ENCODE measurements at places on chromosomes 4 and X.

DNA sequence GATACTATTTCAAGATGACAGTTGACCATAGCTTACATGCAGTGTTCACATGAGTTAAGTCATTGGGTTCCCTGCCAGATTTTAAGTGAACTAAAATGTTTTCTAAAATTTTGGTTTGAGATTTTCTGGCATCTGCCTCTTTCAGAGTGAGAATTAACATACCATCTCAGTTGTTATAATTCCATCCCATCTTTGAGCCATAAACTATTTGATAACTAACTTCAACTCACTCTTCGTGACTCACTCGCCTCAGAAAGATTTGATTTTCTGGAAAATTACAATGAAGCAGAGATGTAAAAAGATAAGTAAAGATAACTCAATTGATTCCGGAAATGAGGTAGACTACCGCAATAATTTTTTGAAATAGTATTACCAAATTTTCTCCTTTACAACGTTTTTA lies 61.8 kb downstream of the HMGB2 start:
- no peak for DNase-seq

GRCh38 chr4:168335621-168336020 lies 17.1 kb upstream of the DDX60 start:
- DNase-seq, result no peak

- DNase-seq, result no peak
Observed at GRCh38 chr4:150348079-150348478, 233.9 kb upstream of the MAB21L2 start.

- DNase-seq, result no peak
Observed at GRCh38 chr4:14446311-14446710, 556.0 kb upstream of the CPEB2 start.

DNA sequence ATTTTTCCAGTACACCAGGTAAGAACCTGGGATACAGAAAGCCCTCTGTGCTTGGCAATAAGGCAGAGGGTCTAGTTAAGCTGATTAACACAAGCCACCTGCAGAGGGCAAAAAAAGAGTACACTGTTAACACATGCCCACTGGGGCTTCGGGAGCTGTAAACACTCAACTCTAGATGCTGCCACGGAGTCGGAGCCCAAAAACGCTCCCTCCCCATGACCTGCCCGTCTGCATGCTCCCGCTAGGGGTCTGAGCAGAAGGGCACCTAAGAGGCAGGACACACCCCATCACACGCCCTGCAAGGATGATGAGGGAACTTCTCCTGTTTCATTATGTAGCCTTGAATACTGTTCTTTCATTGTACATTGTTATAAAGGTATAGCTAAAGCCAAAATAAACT lies 715.6 kb upstream of the AADAT start:
- no peak for DNase-seq

GRCh38 chr4:13705521-13706041 lies 78.1 kb upstream of the BOD1L1 start:
- DNase-seq, result no peak

GRCh38 chrX:48496660-48497059 lies 12.1 kb upstream of the PORCN start:
- no peak for DNase-seq

- DNase-seq, result peak; percentile 15
Observed at GRCh38 chrX:51893931-51894696, 691 bp downstream of the MAGED1 start.

GRCh38 chr4:113610537-113610936 lies 151.0 kb downstream of the CAMK2D start:
- DNase-seq, result no peak

DNA sequence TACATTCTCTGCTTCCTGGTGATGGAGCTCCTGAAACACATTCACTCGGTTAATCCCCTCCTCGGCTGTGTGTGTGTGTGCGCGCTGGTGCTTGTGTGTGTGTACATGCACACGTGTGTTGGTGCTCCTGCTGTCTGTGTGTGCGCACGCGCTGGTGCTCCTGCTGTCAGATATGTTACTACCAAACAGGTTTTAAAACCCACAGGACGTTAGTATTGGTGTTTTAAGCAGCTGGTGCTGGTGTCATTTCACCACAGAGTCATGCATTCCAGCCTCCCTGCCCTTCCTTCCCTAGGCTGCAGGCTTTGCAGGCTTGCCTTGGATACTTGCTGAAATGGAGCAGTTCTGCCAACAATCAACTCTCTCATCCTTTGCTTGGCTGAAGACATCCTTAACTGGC lies 48.1 kb upstream of the CPLX1 start:
- DNase-seq, result no peak

GRCh38 chr4:164384416-164384815 lies 369.5 kb upstream of the SMIM31 start:
- DNase-seq, result no peak

GRCh38 chr4:140012688-140013486 lies 141.1 kb downstream of the MAML3 start:
- DNase-seq, result peak; percentile 22

GRCh38 chr4:47160095-47160494 lies 128.7 kb downstream of the GABRB1 start:
- DNase-seq, result no peak

DNA sequence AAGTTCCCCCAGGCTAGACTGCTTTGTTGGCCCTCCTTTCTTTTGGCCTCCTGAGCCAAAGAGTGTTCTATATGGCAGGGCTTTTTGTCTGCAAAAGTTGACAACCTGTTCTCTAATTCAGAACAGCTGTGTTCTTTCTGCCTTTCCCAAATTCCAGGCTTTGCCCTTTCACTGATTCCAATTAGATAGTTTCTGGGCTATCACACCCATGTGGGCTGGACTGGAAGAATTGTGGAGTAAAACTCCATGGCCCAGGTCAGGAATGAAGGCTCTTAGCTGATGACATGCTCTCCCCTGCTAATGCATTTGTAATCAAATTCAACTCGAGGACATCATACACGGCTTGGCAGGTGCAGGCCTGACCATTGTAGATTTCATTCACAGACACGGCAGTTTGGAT lies 19.4 kb downstream of the BMP3 start:
- DNase-seq, result no peak

DNA sequence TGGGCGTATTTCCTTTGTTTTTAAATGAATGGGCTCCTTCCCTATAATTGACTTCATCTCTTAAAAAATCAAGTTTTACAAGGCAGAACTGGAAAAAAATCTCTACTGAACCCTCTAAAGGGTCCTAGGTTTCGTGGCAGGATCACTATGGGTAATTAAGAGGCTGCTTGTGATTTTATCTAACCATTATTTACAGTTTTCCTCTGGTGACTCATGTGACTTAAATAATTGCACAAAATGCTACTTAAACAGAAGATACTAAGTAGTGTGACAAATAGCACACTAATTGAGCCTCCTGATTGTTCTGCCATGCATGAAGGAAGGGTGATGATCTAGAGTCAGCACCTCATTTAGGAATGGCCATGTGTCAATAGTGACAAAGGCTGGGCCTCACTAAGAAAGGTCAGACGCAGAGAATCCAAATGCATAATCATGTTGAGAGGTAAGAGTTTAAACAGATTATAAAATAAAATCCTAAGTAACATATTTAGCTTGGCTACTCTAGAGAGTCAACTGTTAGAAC lies 35.5 kb downstream of the OFD1 start:
- no peak for DNase-seq

DNA sequence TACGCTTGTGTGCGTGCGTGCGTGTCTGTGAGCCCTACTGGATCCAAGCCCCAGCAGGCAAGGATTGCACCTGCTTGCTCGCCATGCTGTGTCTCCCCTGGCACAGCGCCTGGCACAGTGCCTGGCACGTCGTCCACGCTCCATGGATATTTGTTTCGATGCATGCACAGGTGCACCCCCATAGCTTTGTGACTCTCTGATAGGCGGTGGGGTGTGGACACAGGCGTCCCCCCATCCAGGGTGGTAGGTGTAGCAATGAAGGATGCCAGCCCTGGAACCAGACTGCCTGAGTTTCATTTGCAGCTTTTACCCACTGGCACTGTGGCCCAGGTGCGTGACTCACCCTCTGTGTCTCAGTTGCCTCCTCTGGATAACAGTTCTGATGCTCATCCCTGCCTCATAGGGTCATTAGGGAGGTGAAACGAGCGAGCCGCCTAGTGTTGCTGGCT lies 20.2 kb downstream of the PIGG start:
- no peak for DNase-seq

DNA sequence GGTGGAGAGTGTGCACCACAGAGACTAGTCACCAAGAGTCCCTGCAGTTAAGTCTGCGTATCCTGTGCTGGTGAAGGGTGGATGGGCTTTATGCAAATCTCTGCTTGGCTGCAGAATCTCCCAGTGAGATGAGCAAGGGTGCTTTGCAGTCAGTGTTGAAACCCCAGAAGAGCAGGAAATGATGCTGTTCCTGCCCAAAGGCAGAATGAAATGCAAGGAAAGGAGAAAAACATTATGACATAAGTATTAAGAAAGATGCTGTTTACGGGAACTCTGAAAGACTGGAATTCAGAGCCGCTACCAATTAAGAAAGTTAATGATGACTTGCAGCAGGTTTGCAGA lies 25.4 kb upstream of the ACSL1 start:
- peak; percentile 50 for DNase-seq

- no peak for DNase-seq
Observed at GRCh38 chrX:136262243-136262642, 11.0 kb upstream of the MAP7D3 start.

DNA sequence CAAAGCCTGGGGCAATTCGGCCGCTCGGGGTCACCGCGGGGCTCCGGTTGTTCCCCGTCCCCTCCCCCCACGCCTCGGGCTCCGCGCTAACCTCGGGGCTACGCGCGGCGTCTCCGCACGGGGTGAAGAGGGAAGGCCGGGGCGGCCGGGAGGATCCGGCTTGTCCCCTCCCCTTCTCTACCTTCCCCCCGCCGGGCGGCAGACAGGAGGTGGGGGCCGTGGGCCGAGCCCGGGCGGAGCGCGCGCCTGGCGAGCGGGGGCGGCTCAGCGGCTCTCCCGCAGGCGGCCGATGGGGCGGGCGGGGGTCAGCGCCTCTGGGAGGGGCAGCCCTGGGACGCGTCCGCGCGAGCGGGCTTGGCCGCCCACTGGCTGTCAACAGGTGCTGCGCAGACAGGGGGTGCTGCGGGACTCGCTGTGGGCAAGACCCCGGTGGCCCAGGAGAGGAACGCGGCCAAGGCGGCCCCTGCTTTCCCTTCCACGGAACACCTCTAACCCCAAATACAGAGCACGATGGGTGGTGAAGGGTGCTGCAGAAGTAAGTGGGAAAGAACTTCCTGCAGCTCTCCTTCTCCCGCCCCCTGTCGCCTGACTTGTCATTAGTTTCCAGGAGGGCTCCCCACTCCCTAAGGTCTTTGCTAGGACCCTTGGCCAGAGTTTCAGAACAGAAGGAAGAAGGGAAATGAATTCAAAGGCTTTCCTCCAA lies at the start of gene PDGFC:
Gene PDGFC (minus strand): TSS at position 124 of the 703 bp plus-strand sequence. CDS start 896 bp downstream, outside the sequence.
- no peak for DNase-seq
